ENCODE measurements at places on chromosomes 2 and 18. TPM values are rescaled to one million over a fixed set of nuclear protein-coding genes. Genes with fewer than 3 reads are reported as not detected.
A peak's percentile ranks its signal among the peaks of the same experiment; 100 is the strongest.

Gene CABYR
- total RNA-seq, result 5.5 TPM

DNA sequence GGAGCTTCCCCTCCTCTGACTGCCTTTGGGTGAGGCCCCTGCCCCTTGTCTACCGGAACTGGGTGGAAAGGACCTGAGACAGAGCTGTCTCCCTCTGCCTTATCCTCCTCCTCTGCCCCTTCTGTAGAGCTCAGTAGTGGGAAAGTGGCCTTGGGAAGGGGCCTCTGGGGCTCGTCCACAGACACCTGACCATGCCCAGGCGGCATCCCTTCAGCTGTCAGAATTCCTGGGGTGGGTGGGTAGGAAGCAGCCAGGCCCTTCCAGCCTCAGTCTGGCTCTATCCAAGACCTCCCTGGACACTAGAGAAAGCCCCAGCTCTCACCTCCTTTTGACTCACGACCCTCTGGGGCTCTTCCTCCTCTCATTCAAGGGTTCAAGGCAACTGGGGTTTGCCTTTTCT is 35.6 kb downstream of the B3GNT2 start:
- no peak overlapping the region for H3K4me3 ChIP-seq
- H3K36me3 ChIP-seq, result no peaks in the 10 kb centered on the region
- no peaks in the 10 kb centered on the region for H3K27me3 ChIP-seq
- no peak overlapping the region for H3K27ac ChIP-seq

- H3K4me3 ChIP-seq, result no peak overlapping the region
- DNase-seq, result no peak
- no peaks in the 10 kb centered on the region for H3K36me3 ChIP-seq
- H3K27me3 ChIP-seq, result no peaks in the 10 kb centered on the region
- H3K4me1 ChIP-seq, result no peaks in the 10 kb centered on the region
- no peak overlapping the region for H3K27ac ChIP-seq
Measured at GRCh38 chr2:151979694-151980093, 119.2 kb downstream of the CACNB4 start.

GRCh38 chr2:230525682-230526081 is 109.7 kb downstream of the SP100 start:
- no peaks in the 10 kb centered on the region for H3K27me3 ChIP-seq
- H3K36me3 ChIP-seq, result no peaks in the 10 kb centered on the region
- H3K4me3 ChIP-seq, result no peak overlapping the region
- no peak for DNase-seq
- no peaks in the 10 kb centered on the region for H3K4me1 ChIP-seq

Gene FAP
- total RNA-seq, result 65.8 TPM

Gene WBP1
- total RNA-seq, result 56.5 TPM

- no peaks in the 10 kb centered on the region for H3K4me1 ChIP-seq
- peak overlapping the region; percentile 70 for H3K4me3 ChIP-seq
- H3K36me3 ChIP-seq, result no peaks in the 10 kb centered on the region
Measured at GRCh38 chr2:46296216-46296839, 879 bp upstream of the EPAS1 start.

Gene CMPK2
- total RNA-seq, result 5.3 TPM

Gene CHST10
- 6.7 TPM for total RNA-seq

GRCh38 chr2:97715951-97716694 is 2.7 kb downstream of the ZAP70 start:
- no peaks in the 10 kb centered on the region for H3K27me3 ChIP-seq
- no peak overlapping the region for H3K4me3 ChIP-seq
- H3K36me3 ChIP-seq, result no peaks in the 10 kb centered on the region
- no peak overlapping the region for H3K27ac ChIP-seq

Gene SETBP1
- 42.4 TPM for total RNA-seq

DNA sequence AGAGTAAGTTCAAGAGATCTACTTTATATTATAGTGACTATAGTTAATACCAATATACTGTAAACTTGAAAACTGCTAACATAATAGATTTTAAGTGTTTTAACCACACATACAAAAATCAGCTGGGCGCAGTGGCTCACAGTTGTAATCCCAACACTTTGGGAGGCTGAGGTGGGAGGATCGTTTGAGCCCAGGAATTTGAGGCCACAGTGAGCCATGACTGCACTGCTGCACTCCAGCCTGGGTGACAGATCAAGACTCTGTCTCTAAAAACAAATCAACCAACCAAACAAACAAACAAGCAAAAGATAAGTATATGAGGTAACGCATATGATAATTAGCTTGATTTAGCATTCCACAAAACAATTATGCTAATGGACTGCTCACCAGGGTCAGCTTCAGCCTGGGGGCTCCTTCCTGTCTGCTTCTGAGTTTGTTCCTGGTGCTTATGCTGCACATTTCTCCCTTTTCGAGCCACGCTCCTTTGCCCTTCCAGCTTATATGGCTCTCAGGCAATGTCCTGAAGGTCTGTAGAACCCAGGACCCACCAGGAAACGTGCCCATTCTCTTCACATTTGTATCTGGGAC is 357.6 kb downstream of the EN1 start:
- no peaks in the 10 kb centered on the region for H3K4me1 ChIP-seq
- H3K4me3 ChIP-seq, result no peak overlapping the region
- no peak for DNase-seq
- H3K36me3 ChIP-seq, result no peaks in the 10 kb centered on the region

- H3K4me1 ChIP-seq, result no peaks in the 10 kb centered on the region
- no peaks in the 10 kb centered on the region for H3K36me3 ChIP-seq
- H3K27ac ChIP-seq, result no peak overlapping the region
- no peak overlapping the region for H3K4me3 ChIP-seq
- H3K27me3 ChIP-seq, result no peaks in the 10 kb centered on the region
- DNase-seq, result peak; percentile 44
Measured at GRCh38 chr2:240968731-240969624, 29.4 kb upstream of the SNED1 start.

- no peaks in the 10 kb centered on the region for H3K27me3 ChIP-seq
- no peak overlapping the region for H3K4me3 ChIP-seq
- H3K27ac ChIP-seq, result no peak overlapping the region
- H3K4me1 ChIP-seq, result no peaks in the 10 kb centered on the region
- no peaks in the 10 kb centered on the region for H3K36me3 ChIP-seq
- no peak for DNase-seq
Measured at GRCh38 chr2:127403460-127403859, 14.8 kb upstream of the PROC start.

- peak overlapping the region; percentile 69 for H3K27ac ChIP-seq
- DNase-seq, result peak; percentile 69
- H3K4me3 ChIP-seq, result peak overlapping the region; percentile 86
- no peaks in the 10 kb centered on the region for H3K4me1 ChIP-seq
Measured at GRCh38 chr2:158457826-158458616, 1.3 kb downstream of the PKP4 start.

Gene DSG1
- total RNA-seq, result not detected

- H3K4me3 ChIP-seq, result no peak overlapping the region
- no peaks in the 10 kb centered on the region for H3K4me1 ChIP-seq
- H3K36me3 ChIP-seq, result no peaks in the 10 kb centered on the region
- no peaks in the 10 kb centered on the region for H3K27me3 ChIP-seq
- H3K27ac ChIP-seq, result no peak overlapping the region
Measured at GRCh38 chr2:44116319-44116718, 52.4 kb upstream of the PPM1B start.

Gene RUFY4
- total RNA-seq, result 0.39 TPM

DNA sequence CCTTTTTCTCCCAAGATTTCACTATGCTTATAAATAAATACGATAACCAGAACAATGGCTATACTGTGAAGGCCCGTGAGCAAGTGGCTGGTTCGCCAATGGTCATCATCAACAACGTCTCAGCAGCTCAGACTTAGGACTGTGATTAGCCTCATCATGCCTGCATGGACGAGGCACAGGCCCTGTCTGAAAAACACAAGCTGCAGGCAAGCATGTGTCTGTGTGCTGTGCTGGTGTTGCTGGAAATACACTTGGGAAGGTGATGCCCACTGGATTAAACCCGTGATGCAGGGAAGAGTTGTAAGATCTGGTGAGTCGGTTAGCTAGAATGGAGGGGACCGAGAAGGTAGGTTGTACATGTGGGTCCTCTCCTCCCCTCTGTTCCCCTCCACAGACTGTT is 111.5 kb upstream of the EPC2 start:
- H3K27ac ChIP-seq, result no peak overlapping the region
- H3K4me3 ChIP-seq, result no peak overlapping the region
- no peak for DNase-seq
- no peaks in the 10 kb centered on the region for H3K27me3 ChIP-seq
- H3K4me1 ChIP-seq, result no peaks in the 10 kb centered on the region
- no peaks in the 10 kb centered on the region for H3K36me3 ChIP-seq

Gene KHK
- 3.4 TPM for total RNA-seq

GRCh38 chr2:236573066-236573929 is 3.7 kb downstream of the ACKR3 start:
- no peak overlapping the region for H3K27ac ChIP-seq
- no peaks in the 10 kb centered on the region for H3K27me3 ChIP-seq
- no peak for DNase-seq
- H3K4me3 ChIP-seq, result no peak overlapping the region

DNA sequence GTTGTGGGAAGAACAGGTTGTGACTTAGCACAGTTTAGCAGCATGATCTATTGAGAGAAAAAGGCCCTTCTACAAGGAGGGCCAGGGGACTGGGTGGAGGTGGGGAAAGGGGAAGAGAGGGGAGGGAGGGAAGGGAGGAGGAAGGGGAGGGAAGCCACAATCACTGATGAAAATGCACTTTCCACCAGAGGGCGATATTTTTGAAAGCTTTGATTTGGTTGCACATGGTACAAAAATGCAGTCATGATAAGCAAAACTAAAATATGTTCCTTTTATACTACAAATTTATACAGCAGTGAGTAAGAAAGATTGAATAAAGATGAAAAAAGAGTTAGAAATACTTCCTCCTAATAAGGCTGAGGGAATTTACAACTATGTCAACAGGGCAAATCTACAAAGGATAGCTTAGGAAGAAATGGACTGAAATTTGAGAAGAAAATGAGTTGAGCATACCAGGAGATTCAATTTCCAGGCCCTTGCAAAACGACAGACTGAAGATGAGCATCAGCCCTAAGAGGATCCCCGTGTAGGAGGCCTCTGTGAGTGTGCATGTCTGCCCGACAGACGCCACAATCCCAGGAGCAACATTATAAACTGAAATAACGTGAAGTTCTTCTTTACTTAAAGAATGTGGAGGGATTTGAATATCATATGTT is 17.2 kb downstream of the SH3YL1 start:
- no peaks in the 10 kb centered on the region for H3K27me3 ChIP-seq
- H3K36me3 ChIP-seq, result no peaks in the 10 kb centered on the region
- H3K4me3 ChIP-seq, result no peak overlapping the region
- no peak for DNase-seq
- no peak overlapping the region for H3K27ac ChIP-seq

DNA sequence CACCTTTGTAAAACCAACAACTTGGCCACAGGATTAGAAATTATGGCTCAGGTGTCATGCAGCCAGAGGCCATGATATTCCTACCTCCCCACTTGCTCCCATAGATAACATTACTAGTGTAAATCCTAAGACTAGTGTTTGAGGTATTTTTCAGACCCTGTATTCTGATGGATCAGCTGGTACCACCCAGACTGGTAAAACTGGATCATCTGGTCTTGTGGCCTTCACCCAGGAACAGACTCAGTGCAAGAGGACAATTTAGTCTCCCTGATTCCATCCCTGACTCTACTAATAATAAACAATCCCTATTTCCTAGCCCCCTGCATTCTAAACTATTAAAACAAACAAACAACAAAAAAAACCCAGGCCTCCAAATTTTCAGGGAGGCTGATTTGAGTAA is 121.0 kb downstream of the ALPK2 start:
- no peak overlapping the region for H3K27ac ChIP-seq
- H3K4me3 ChIP-seq, result no peak overlapping the region
- DNase-seq, result no peak
- H3K36me3 ChIP-seq, result no peaks in the 10 kb centered on the region
- no peaks in the 10 kb centered on the region for H3K27me3 ChIP-seq

GRCh38 chr2:10864251-10864650 is 47.5 kb upstream of the KCNF1 start:
- no peaks in the 10 kb centered on the region for H3K36me3 ChIP-seq
- no peaks in the 10 kb centered on the region for H3K27me3 ChIP-seq
- no peak overlapping the region for H3K4me3 ChIP-seq
- DNase-seq, result no peak
- H3K4me1 ChIP-seq, result no peaks in the 10 kb centered on the region

Gene BMP10
- total RNA-seq, result not detected

Gene TTR
- not detected for total RNA-seq

GRCh38 chr2:29115797-29116781 is 874 bp downstream of the CLIP4 start:
- no peaks in the 10 kb centered on the region for H3K27me3 ChIP-seq
- H3K36me3 ChIP-seq, result no peaks in the 10 kb centered on the region
- H3K27ac ChIP-seq, result no peak overlapping the region
- H3K4me1 ChIP-seq, result no peaks in the 10 kb centered on the region
- DNase-seq, result peak; percentile 82

- no peaks in the 10 kb centered on the region for H3K36me3 ChIP-seq
- H3K27me3 ChIP-seq, result no peaks in the 10 kb centered on the region
- no peak for DNase-seq
- no peak overlapping the region for H3K27ac ChIP-seq
- H3K4me1 ChIP-seq, result no peaks in the 10 kb centered on the region
Measured at GRCh38 chr2:188765522-188766470, 208.4 kb upstream of the COL3A1 start.

- H3K27me3 ChIP-seq, result no peaks in the 10 kb centered on the region
- no peak overlapping the region for H3K4me3 ChIP-seq
- H3K36me3 ChIP-seq, result no peaks in the 10 kb centered on the region
- no peak overlapping the region for H3K27ac ChIP-seq
Measured at GRCh38 chr18:54210463-54210862, 14.0 kb downstream of the MBD2 start.

GRCh38 chr2:102550151-102550550 is 69.2 kb upstream of the SLC9A2 start:
- no peaks in the 10 kb centered on the region for H3K27me3 ChIP-seq
- H3K4me3 ChIP-seq, result no peak overlapping the region
- H3K36me3 ChIP-seq, result no peaks in the 10 kb centered on the region
- H3K27ac ChIP-seq, result no peak overlapping the region
- DNase-seq, result no peak

- H3K4me1 ChIP-seq, result no peaks in the 10 kb centered on the region
- H3K36me3 ChIP-seq, result peaks cover 13% of the 10 kb centered on the region
- no peak overlapping the region for H3K27ac ChIP-seq
- no peak overlapping the region for H3K4me3 ChIP-seq
Measured at GRCh38 chr2:73947412-73948018, 20.8 kb downstream of the DGUOK start.

DNA sequence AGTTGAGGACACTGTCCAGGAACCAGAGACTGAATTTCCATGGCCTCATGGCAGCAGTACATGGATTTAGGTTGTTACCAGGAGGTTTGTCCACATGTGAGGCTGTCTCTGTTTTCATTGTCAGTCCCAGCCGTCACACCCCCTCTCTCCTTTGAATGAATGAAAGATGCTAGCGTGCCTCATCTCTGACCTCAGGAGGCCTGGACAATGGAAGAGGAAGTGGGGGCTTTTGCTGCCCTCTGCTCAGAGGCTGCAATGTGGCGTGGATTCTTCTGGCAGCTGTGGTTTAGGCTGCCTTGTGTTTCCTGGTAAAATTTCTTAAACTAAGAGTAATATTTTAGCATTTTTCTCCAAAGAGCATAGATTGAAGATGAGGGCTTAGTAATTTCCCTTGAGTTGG is 47.5 kb downstream of the RAB31 start:
- no peaks in the 10 kb centered on the region for H3K27me3 ChIP-seq
- no peaks in the 10 kb centered on the region for H3K4me1 ChIP-seq
- H3K4me3 ChIP-seq, result no peak overlapping the region
- peak; percentile 60 for DNase-seq
- H3K27ac ChIP-seq, result no peak overlapping the region
